ENCODE measurements at places on chromosomes 3 and 15.

- DNase-seq, result no peak
Measured at GRCh38 chr3:28080716-28081115, 160.7 kb upstream of the CMC1 start.

DNA sequence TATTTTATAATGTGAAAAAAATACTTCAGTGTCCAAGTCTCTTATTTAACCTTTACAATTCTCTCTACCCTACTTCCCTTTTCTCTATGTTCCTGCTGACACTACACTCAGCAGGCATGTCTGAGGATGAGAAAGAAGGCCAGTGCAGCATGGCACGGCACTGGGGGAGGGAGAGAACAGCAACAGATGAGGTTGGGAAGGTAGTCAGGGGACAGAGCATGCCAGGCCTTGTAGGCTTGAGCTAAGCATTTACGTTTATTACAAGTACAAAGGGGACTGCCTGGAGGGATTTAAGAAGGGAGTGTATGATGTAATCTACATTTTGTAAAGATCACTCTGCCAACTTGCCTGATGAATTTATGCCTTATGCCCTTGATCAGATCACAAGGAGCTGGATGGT is 117.3 kb upstream of the WNT5A start:
- no peak for DNase-seq

DNA sequence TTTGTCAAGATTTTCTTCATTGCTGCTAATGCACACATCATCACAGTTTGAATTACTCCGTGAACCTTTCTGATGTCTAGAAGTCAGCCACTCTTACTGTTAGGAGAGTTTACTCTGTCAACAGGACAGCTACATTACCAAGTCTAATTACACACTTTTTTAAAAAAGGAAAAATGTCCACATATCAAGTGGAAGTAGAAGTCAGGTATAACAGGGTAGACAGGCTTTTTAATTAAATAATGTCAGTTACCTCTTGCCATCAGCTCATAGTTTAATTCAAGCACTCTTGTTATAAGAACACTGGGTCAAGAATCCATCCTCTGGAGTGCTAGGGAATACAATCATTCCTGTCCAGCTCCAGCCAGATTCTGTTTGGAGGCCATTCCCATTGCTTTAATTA is 232.8 kb downstream of the TAFA4 start:
- no peak for DNase-seq

DNA sequence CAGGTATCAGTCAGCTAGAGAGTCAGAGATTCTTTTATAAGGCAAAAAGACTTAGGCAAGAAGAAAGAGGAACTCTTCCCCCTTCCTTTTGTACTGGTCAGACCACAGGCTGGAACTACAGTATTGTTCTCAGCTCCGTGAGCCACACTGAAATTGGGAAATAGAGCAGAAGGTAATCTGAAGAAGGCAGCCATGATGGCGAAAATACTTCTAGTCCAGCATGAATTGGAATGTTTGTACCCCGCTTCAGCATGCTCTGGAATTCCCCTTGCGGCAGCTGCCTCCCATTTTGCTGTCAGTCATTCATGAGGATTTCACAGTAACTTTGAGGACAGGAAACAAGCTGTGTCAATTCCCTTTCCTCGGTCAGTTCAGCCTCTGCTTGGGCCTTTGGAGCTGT is 96.2 kb downstream of the CORO2B start:
- DNase-seq, result peak; percentile 17

DNA sequence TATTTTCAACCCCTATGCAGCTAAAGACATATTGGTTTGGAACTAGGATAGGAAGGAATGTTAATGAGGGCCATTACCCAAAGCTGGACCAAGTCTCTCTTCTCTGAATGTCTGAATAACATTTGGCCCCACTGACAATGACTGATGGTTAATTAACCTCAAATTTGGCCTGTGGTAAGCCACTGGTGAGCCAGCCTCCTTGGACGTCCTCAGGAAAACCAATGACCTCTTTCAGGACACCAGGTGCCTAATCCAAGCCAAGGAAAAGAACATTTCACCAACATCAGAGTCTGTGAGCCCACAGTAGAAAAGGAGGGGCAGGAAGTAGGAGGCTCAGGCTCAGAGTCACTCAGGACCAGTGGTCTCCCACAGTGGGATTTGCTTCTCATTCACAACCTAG is 56.4 kb upstream of the ETV5 start:
- DNase-seq, result no peak

GRCh38 chr3:142892714-142893113 is 3.8 kb upstream of the PCOLCE2 start:
- DNase-seq, result no peak

DNA sequence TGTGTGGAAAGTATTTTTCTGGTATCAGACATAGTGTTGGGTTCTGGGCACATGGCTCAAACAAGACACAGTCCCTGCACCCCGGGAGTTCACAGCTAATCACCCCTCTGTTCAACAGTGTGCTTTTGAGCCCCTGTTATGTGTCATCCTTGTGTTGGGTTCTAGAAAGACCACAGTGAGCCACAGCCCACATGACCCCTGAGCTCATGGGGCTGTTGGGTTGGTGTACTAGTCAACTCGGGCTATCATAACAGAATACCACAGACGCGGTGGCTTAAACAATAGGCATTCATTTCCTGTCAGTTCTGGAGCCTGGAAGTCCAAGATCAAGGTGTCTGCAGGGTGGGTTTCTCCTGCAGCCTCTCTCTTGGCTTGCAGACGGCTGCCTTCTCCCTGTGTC is 100.0 kb downstream of the DNAJB8 start:
- no peak for DNase-seq

DNA sequence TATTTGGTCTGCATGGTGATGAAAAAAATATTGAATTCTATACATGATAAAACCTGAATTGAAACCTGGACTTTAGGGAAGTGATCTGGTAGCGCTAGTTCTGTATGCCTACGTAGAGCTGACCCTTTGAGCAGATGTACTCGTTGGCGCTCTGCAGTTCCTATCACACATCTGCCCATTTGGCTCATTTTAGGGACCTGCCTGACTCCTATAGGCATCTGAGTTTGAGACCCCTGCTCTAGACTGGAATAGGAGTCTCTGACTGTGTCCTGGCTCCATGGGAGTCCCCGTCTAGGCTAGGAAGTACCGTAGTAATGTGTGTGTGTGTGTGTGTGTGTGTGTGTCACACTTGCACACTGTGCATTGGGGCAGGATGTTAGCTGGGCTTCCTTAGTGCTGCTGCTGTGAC is 21.2 kb downstream of the STARD5 start:
- no peak for DNase-seq

GRCh38 chr15:46576646-46577395 is 942.0 kb downstream of the SQOR start:
- DNase-seq, result no peak

GRCh38 chr15:22980189-22981050 is at the start of gene CYFIP1:
Gene CYFIP1 (minus strand): TSS chr15:22980368. CDS start chr15:22947285, 33,083 bp downstream.
- peak; percentile 93 for DNase-seq

GRCh38 chr15:85874236-85874635 is 79.5 kb upstream of the KLHL25 start:
- no peak for DNase-seq

Measured in sigmoid colon (tissue), 7 donors.